ENCODE measurements at places on chromosomes 11 and 22. TPM values are rescaled to one million over a fixed set of nuclear protein-coding genes. Genes with fewer than 3 reads are reported as not detected.
A peak's percentile ranks its signal among the peaks of the same experiment; 100 is the strongest.

- no peak for DNase-seq
Observed at GRCh38 chr11:72932132-72932570, 117.9 kb downstream of the ATG16L2 start.

DNA sequence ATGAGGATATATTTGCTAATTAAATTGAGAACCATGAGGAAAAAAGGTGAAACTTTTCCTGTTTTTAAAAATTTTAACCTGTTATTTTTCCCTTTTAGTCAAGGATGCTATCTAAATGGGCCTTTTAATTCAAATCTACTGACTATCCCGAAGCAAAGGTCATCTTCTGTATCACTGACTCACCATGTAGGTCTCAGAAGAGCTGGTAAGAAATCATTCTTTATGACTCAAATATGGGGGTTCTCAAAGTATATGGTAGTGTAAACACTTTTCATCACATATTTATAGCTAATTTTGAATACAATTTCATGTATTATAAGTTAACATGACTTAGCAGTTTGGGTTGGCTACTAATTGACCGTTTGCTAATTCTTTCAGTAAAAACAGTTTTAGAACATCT, 88.2 kb downstream of the CYP2R1 start:
- DNase-seq: no peak

GRCh38 chr22:37363261-37363992, 63.9 kb downstream of the ELFN2 start:
- DNase-seq: no peak

DNA sequence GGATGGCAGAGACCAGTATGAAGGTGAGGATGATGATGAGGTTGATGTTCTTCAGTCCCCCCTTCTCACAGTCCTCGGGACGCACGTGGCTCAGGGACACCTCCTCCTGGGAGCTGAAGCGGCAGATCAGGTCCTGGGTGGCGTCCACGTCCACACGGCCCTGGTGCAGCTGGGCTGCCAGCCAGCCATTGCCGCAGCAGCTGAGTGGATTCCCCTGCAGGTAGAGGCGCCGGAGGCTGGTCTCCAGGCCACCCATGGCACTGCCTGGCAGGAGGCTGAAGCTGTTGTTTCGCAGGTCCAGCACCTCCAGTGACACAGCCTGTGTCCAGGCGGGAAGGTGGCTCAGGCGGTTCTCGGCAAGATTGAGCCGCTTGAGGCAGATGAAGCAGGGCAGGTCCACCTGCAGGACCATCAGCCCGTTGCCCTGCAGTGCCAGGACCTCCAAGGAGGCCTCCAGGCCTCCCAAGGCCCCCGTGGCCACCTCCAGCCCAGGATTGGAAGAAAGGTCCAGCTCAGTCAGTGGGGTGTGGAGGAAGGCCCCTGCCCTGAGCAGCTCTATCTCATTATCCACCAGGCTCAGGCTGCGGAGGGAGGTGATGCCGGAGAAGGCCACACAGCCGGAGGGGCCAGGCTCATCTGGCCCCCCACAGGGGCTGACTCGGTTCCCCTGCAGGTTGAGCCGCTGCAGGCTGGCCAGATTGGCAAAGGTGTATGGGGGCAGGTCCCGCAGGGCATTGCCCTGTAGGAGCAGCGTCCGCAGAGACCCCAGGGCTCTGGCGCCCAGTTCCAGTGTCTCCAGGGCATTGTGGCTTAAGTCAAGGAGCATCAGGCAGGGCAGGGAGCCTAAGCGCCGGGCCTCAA, 10.6 kb downstream of the LRRC32 start:
- DNase-seq: peak; percentile 83

DNA sequence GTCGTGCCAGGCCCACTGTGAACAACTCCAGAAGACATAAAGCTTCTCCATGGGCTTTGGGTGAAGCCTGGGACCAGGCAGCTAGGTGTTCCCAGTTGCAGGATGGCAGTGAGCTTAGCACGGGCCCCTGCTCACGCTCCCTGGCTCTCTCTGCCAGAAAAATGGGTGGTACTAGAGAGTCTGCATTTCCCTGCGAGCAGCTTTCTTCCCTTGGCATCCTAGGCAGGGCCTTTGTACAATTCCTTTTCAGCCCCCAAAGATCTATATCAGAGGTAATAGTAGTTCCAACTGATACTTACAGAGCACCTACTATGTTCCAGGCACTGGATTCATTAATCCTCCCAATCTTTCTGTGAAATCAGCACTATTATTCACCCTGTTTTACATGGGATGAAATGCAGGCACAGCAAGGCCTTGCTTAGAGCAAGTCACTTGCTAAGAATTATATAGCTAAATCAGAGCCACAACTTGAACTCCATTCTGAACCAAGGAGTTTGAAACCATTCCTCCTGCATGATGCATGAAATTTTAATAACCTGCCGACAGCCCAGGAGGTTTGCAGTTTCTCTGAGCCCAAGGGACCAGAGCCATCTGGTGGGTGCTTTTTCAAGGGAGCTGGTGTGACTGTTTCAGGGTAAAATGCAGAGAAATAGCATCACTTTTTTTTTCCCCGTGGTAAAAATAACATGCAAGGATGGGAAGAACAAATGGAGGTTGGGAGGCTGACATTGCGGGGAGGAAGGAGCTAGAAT, 22.7 kb downstream of the NAV2 start:
- no peak for DNase-seq

GRCh38 chr11:85889676-85890579, 34.7 kb downstream of the CCDC83 start:
- no peak for DNase-seq

- DNase-seq: no peak
Observed at GRCh38 chr11:24805671-24806070, 308.8 kb downstream of the LUZP2 start.

DNA sequence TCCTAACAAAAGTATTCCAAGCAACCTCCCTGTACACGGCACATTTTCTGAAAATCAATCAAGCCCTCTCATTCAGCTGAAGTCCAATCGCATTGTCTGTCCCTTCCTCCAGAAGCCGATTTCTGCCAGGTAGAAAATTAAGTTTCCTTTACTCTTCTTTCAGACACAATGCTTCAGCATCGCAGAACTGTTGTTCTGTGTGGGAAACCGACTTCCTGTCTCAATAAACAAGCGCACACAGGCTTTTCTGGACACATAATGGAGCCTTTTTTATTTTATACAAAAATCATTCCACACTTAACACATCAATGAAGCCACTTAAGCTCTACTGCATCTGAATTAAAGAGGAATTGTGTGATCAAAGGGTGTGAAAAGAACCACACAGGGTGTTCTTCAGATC, 75.6 kb downstream of the BLID start:
- DNase-seq: no peak

- DNase-seq: no peak
Observed at GRCh38 chr11:19243143-19243542, 2.4 kb upstream of the E2F8 start.

DNA sequence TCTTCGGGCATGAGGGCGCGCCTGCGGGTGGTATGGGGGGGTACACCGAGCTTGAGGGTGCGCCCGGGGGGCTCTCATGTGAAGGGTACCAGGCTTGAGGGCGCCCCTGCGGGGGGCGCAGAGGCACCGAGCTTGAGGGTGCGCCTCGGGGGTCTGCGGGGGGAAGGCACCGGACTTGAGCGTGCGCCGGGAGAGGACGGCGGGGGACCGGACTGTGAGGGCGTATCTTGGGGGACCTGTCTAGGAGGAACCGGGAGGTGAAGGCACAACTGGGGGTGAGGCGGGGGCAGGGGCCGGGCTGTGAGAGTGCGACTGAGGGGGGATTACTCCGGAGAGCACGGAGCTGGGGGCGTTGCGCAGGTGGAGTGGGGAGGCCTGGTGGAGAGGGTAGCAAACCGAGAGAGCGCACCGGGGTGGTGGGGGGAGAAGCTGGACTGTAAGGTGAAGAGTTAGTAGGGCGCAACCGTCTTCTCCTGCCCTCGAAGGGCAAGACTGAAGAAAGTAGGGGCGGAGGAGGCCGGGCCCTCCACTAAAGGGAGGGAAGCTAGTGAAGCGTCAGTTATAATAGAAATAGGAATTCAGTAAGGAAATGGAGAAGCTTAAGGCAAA, 1.1 kb upstream of the DDX6 start:
- no peak for DNase-seq

DNA sequence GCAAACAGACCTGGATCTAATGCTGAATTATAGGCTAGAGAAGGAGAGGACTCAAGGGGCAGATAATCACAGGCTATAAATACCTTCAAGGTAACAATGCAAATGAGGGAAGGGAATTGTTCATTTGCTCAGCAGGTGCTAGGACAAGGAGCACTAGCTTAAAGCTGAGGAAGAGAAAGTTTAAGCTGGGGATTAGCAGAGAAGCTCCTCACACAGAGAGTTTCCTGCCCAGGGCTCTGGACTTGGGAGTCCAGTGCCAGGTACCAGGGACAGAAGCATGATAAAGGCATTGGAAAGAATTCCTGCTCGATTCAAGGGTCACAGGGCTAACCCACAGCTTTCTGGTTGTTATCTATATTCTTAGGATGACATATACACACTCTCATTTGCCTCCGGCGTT, 509.9 kb downstream of the NTM start:
- no peak for DNase-seq

- no peak for DNase-seq
Observed at GRCh38 chr11:105937738-105938137, 84.3 kb downstream of the MSANTD4 start.

DNA sequence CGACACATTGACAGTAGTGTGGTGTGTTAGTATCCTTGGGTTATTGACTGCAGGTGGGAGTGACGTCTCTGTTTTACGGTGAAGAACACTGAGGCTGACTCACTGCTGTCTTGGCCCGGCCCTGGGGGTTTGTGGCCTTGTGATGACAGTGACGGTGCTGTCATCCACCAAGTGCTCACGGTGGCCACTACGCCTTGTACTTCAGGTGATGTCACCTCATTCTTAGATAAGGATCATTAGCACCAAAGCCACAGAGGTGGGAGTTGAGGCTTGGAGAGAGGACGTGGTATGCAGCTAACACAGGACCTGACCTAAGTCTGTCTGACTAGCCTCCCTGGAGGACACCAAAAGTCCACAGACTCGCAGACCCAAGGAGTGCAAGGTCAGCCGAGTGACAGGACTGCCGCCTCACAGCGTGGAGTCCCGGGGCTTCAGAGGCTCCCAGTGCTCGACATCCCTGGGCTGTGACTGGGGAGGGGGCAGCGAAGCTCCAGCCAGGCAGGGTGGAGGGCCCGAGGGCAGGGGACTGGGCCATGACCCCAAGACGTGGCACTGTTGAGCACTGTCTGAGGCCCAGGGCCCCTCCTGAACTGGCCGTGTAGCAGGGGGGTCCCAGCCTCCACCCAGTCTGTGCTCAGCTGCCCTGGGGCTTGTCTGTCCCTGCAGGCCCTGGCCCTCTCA, 56.5 kb downstream of the NAT10 start:
- DNase-seq: no peak

DNA sequence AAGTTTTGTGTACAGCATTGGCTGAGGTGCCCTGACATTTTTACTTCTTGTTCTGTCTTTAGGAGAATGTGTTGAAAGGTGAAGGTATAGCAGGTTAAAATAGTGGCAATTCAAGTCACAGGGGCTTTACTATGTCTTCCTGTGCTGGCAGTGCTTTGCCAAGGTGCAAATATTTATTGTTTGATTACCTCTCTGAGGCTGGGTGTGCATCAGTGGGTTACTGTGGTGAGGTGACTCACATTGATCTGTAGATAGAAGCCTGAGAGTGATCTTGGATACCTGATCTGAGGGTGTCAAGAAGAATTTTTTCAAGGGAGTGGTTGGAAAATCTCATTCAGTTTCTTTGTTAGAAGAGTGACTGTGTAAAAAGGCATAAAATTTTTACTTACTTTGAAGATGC, 90.0 kb downstream of the ARHGAP42 start:
- DNase-seq: no peak

- no peak for DNase-seq
Observed at GRCh38 chr11:95512177-95512576, 277.4 kb downstream of the FAM76B start.

- DNase-seq: no peak
Observed at GRCh38 chr11:23933721-23934120, 563.1 kb upstream of the LUZP2 start.

- DNase-seq: no peak
Observed at GRCh38 chr11:46616551-46617133, 385 bp downstream of the HARBI1 start.

- no peak for DNase-seq
Observed at GRCh38 chr11:78790784-78791183, 216.1 kb upstream of the NARS2 start.

DNA sequence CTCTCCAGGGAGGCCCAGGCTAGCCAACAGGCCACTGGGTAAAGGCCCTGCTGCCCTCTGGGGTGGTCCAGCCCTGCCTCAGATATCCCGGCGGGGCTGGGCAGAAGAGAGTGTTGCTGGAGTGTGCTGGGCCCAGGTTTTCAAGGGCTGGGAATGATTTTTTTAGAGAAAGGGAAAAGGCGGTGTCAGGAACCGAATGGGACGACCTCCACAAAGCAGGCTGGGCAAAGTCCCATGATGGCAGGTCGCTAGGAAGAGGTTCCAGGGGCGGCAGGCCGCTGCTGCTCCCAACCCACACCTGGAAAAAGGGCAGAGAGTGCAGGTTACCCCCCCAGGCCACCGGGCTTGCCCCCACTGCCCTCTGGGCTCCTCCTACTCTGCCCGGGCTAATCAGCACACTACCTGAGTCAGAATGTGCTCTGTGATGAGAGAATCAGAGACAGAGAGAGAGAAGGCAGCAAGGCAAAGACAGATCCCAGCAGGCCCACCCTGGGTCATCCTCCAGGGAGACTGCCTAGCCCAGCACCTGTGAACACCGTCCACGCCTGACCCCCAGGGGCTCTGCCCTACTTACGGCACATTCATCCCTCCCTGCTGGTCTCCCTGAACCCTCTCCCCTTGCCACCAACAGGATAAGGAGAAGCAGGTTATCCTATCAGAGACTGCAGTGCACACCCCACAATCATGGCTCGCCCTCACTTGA, 4.6 kb downstream of the PATZ1 start:
- no peak for DNase-seq

GRCh38 chr22:22110548-22111266, 128.1 kb upstream of the TOP3B start:
- no peak for DNase-seq

DNA sequence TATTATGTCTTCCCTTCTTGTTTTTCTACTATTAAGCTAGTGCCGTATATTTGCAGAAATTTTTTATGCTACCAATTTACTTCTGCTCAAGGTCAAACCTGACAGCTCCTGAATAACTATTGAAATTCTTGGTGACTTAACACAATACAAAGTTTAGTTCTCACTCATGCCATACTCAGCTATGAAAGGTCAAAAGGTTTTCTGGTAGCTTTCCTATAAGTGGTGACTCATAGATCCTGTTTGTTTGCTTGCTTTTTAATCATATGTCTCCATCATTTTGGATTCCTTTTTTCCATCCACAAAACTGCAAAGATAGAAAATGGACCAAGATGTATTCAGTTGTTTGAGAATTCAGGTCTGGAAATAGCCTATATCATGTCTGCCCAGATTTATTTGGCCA, 855.8 kb upstream of the LRRC4C start:
- DNase-seq: no peak

- DNase-seq: no peak
Observed at GRCh38 chr11:35548925-35549561, 23.6 kb upstream of the PAMR1 start.

- no peak for DNase-seq
Observed at GRCh38 chr11:95254716-95255115, 23.7 kb upstream of the SESN3 start.

Gene FAM180B
- not detected for total RNA-seq

Gene BCO2
- 1.2 TPM for total RNA-seq

Gene RAPSN
- total RNA-seq: 0.33 TPM

Gene RFPL1
- total RNA-seq: not detected

Gene CD3E
- total RNA-seq: not detected

Gene FGF3
- total RNA-seq: not detected

Gene P2RX6
- 2.1 TPM for total RNA-seq

Gene BAIAP2L2
- total RNA-seq: 0.21 TPM
